ENCODE measurements at places on chromosomes 12 and 14.

DNA sequence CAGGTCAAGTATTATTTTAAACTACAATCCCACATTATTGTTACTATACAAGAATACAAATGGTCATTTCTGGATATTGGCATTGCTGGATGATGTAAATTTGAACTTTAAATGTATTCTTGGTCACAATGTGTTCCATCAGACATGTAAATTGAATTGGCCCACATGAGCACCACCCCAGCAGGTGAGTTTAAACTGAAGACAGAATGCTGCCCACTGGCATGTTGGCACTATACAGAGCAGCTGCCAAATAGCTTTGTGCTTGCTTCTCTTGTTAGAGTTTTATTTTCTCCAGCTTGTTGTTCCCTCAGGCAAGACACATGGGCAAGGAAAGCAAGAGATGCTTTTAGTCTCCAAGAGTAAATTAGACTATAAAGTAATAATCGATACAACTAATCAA is 98.6 kb downstream of the C12orf50 start:
- no peak for DNase-seq

DNA sequence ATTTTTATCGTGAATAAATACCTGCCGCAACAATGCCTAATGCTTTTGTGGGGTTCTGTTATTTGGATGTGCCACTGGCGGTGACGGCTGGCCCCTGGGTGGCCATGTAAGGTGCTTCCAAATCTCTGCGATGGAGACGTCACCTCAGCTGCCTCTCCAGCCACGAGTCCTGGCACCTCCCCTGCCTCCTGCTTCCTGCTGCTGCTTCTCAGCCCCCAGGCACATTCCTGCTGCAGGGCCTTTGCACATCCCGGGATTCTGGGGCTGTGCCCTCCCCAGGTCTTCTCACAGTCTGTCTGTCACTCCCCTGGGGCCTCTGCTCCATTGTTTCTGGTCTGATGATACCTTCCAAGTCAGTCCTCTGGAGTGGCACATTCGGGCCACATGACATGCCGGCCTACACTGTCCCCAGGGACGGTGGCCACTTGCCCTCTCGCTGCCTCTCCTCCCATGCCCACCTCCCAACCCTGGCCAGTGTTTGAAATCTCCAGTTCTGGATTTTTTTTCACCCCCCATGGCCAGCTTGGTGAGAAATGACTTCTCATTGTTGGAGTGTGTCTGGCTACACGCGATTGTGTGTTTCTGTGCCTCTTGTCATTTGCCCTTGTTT is 151.8 kb downstream of the KIF26A start:
- no peak for DNase-seq

GRCh38 chr12:13940335-13940865 is 41.0 kb downstream of the GRIN2B start:
- no peak for DNase-seq

DNA sequence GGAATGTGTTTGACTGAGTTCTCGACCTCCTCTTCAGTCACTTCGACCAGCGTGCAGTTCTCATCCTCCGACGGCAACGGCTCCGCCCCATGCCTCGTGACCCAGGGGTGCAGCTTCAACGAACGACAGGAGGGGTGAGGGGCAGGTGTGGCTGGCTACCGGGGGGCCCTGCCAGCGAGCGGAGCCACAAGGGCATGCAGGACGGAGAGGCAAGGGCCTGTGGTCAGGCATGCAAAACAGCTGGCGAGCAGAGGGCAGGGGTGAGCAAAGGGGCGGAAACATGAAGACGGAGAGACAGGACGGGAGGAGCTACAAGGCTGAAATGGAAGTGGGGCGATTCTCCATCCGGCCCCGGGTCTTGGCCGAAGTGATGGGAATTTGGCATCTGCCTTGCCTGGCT is 38.7 kb downstream of the P2RX4 start:
- no peak for DNase-seq

DNA sequence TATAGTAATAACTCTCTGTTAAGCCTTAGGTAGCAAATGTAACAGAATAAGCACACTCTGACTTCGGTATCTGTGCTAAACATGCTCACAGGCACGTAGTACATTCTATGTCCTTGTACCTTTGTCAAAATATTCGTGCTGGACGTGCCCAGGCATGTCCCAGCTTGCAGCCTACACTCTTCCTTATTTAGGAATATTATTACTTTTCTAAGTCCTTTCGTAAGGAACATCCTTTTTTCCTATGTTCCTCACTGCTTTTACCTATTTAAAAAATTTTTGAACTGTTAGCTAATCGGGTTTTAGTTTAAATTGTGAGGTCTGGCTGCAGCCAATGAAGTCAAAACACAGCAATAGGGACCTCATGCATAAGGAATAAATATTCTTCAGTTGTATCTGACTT is 24.1 kb upstream of the UBC start:
- peak; percentile 36 for DNase-seq

DNA sequence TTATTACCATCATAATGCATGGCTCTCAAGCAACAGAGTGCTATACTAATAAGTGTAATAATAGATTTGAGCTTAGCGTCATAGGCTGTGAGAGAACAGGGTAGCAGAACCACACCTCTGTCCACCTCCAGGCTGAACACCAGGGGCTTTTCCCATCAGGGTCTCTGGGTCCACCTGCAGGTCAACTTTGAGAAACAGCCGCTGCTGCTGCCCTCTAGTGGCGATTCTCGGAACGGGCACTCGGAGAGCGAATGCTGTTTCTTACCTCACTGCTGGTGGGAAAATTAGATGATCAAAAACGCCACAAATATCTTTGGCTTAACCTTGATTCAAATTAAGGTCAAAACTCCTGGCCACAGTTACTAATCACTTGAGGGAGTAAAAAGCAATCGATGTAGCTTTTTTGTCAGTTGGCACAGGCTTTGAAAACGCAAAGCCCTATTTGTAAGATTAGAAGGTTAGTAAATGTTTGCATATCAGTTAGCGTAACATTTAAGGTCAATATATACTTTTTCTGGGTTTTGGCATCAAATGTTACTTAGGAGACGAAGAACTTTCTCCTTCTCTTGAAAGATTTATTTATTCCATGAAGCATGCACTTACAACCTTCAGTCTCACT is 127.9 kb upstream of the TMEM132D start:
- DNase-seq = peak; percentile 56

DNA sequence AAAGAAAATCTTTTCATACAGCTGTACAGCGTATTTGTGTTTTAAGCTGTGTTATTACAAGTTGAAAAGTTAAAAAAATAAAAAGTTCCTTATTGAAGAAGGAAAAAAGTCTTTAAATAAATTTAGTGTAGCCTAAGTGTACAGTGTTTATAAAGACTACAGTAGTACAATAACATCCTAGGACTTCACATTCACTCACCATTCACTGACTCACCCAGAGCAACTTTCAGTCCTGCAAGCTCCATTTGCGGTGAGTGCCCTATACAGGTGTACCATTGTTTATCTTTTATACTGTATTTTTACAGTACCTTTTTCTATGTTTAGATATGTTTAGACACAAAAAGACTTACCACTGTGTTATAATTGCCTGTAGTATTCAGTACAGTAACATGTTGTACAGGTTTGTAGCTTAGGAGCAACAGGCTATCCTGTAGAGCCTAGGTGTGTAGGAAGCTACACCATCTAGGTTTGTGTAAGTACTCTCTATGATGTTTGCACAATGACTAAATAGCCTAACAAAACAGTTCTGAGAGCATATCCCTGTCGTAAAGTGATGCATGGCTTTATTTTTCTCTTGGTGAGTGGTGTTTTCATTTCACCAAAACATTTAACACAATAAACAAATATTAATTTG is 275.2 kb downstream of the DACT1 start:
- peak; percentile 2 for DNase-seq

DNA sequence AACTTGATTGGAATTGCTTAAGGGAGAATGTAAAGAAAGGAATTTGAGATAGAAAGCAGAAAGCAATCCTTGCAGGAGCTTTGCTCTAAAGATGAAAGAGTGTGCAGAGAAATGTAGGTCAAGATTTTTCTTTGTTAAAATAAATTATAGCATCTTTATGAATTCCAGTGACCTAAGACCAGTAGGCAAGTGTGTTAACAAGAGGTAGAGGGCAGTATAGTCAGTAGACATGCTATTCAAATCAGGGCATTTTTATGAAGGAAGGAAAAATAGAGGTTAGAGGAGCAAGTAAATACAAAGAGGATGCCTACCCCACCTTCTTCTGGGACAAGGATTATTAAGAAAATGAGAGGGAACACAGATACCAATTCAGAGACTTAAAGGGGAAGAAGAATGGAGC is 148.5 kb downstream of the PLCZ1 start:
- no peak for DNase-seq

GRCh38 chr12:117188961-117189724 is 1.1 kb downstream of the FBXO21 start:
- peak; percentile 17 for DNase-seq

- no peak for DNase-seq
Observed at GRCh38 chr12:129827866-129828384, 75.9 kb downstream of the TMEM132D start.

DNA sequence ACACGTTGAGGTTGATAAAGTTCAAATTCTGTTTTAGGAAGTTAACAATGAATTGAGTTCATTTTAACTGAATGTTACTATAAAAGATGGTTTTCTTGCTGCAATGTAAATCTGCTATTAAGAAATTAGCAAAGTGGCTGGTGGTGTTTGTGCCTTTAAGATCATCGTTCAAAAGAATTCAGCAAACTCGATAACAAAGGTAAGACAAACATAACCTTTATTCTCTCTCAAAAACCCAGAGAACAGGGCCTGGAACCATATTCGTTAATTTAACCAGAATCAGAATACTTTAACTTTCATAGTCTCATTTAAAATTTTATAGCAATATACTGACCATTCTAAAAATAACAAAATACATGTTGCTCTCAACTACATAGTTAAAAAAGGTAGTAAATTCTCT is 3.4 kb downstream of the TMEM30B start:
- peak; percentile 28 for DNase-seq

DNA sequence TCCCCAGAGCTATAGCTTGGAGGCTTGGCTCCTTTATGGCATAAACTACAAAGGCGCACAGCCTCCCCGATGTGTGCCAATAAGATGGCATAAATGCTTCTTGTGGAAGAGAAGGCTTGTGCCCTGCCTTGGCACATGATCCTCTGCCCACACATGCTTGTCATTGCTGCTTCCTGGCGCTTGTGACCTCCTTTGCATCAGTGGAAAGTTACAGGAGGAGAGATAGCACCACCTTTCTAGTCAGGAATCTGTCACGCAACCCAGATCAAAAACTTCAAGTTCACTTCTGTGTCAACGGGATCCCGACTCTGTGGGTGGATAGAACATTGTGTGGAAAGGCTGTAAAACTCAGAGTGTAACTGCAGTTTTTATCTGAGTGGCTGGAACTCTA is 183.8 kb upstream of the HIF1A start:
- no peak for DNase-seq

- no peak for DNase-seq
Observed at GRCh38 chr12:77601069-77601468, 229.6 kb upstream of the NAV3 start.

DNA sequence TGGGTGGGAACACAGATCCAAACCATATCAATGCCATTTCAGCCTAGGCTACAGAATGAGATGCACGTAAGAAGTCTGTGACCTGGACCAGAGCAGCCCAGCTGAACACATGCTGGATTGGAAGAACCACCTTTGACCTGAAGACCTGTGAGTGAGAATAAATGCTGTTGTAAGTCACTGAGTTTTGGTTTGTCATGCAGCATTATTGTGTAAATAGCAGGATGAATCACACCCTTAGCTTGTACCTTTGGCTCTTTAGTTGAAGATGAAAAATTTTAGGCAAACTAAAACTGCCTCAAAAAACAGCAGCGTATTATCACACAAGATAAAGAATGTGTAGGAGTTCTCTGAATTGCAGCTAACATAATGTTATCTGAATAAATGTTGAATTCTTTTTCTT is 199.4 kb upstream of the LRIG3 start:
- no peak for DNase-seq

DNA sequence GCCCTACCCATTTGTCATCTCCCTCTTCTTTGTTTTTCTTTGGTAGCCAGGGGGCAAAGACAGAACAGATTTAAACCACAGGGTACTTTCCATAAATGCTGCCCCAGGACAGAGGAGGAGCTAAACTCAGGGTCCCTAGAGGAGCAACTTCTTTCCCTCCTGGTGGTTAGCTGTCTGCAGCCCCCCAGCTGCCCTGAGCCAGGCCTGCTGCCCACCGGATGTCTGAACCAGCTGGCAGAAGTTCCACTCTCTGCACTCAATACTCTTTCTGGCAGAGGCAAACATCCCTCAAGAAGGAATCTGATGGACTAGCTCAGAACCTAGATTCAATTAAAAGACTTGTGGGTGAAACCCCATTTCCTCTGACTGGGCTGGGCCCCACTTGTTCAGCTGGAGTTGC is 10.7 kb downstream of the VDR start:
- no peak for DNase-seq

GRCh38 chr12:5497329-5498053 is 65.6 kb downstream of the NTF3 start:
- DNase-seq = peak; percentile 99

GRCh38 chr12:112341046-112341825 is 41.0 kb downstream of the HECTD4 start:
- no peak for DNase-seq

DNA sequence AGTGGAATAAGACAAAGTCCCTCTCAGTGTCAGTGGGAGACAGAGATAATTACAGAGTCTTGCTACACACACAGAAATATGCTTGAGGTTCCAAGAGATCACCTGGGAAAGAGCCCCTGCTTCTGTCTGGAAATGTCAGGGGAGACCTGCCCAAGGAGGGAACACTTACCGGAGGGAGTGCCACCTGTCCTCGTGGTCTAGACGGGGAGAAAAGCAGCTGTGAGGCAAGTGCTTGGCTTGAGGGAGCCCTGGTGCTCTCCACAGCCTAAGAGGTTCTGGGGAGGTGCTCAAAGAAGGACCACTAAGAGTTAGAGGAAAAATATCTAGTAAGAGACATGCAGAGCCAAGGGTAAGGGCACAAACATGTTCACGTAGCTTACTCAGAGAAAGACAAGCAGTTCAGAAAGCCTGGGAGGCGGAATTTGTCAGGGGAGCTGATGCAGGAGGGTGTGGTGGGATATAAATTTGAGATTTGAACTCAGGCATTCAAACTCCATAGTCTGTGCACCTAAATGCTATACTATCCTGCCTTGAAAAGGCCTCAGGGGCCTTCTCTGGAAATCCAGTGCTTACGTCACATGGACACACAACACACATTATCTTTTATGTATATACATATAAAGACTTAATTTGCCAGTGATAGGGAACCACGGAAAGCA is 38.2 kb upstream of the GNPNAT1 start:
- no peak for DNase-seq

DNA sequence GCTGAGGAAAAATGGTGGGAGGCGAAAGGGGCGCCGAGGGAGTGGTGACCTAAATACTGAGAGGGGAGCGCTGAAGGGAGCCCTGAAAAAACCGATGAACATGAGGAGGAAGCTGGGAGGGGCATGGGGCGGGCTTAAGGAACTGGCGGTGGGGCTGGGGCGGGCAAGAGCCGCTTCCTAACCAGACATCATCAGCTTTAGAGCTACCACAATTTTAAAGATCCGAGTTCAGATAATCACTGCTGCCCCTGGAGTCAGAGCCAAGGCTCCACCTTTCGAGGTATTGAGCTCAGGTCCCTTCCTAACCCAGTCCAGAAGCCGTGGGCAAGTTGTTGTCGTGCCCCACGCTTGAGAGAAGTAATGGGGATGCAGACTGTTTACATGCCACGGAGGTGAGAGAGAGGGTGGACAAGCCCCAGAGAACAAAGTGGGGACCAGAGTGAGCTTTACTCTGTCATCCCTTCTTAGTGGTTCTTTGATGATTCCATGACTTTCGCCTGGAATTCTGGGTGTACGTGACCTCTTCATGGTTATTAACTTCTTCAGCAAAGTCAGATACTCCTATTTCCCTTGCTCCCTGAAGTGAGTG is 393 bp downstream of the ORMDL2 start:
- DNase-seq = no peak
